ENCODE measurements at places on chromosomes 2 and 18.

GRCh38 chr2:163011000-163011399 is 172.4 kb upstream of the KCNH7 start:
- DNase-seq, result no peak

DNA sequence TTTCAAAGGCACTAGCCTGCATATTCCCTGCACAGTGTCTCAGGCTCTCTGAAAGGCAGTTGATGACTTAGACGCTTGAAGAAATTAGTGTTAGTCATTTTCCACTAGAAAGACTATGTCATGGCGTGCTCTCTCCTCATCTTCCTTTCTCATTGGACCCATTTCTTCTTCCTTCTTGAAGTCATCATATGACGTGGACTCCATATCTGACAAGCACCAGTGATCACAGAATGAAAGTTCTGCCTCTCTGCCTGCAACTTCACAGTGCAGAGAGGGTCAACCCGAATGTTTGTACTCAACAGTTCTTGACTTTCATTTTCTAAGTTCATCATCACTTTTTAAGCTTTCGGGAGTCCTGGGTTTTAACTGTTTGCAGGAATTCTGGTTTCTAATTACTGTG is 63.7 kb upstream of the CYRIA start:
- DNase-seq, result no peak

DNA sequence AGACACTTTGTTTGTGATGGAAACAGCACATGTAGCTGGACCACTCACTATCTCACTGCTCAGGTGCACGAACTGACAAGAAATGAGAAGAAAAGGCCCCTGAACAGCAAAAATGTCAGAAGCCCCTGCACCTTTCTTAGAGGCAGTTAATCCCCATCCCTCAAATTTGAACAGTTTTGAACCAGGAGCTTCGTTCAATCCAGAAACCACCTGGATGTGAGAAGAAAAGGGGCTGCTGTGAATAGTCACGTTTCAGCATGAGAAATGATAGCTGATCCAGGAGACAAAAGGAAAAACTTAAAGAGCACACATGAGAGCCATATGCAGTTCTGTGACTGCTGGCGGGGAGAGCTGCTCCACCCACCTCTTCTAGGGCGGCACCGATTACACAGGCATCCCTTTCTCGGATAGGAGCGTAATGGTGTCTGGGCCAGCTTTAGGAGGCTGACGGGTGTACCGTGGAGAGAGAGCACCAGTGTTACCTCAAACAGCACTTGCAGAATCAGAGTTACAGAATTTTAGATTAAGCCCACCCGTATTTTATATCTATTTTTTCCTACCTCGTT is 117.0 kb upstream of the EML6 start:
- DNase-seq, result no peak

DNA sequence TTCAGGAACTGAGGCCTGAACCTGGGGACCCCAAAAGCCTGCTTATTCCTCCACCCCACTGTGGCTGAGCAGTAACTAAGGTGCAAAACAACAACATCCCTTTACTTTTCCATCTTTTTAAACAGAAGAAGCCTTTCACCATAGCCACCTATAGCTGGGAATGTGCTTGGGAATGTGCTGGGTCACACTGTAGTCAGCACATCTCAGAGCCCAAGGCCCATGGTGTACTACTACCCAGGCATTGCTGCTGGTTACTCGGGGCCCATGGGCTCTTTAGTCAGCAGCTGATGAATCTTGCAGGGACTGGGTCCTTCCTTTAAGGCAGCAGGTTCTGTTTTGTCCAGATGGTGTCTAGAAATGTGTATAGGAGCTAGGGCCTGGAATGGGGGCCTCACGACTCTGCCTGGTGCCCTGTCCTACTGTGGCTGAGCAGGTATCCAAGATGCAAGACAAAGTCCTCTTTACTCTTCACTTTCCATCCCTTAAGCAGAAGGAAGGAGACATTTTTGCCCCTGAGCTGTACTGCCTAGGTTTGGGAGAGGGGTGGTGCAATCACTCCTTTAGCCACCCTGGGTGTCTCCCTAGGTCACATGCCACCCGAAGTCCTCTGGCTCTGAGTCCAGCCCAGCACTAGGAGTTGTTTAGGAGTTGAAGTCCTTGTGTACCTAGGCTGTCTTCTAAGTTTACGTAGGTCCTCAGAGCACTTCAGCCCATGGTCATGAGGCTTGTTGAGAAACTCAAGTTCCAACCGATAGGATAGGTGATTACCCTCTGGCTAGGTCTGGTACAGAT is 70.1 kb downstream of the OXER1 start:
- no peak for DNase-seq

DNA sequence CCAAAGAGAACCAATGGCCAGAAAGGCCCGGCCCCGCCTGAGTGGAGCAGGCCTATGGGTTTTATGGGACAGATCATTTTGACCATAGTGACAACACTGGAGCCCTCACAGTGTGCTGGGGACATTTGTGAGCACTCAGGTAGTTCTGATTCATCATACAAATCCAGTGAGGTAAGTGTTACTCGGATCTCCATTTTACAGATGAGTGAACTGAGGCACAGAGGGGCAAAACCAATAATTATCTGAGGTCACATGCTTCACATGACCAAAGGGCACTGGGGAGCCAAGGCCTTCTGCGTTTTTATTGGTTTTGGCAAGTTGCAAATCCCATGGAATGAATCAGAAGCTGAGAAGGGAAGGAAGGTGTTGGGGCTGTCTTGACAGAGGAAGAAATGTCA is 111.5 kb upstream of the MGAT5 start:
- DNase-seq, result no peak

GRCh38 chr2:99106913-99107312 is 34.6 kb upstream of the C2orf15 start:
- no peak for DNase-seq

DNA sequence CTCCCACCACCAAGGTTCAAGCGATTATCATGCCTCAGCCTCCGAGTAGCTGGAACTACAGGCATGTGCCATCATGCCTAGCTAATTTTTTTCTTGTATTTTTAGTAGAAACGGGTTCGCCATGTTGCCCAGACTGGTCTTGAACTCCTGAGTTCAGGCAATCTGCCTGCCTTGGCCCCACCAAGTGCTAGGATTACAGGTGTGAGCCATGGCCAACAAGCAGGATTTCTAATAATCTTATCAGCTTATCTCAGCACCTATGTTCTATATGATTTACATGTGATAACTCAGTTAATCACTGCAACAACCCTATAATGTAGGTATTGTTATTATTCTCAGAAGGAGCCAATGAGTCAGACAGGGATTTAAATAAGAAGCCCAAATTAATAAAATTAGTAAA is 80.3 kb downstream of the GORASP2 start:
- DNase-seq, result no peak

GRCh38 chr2:18456026-18456425 is 104.4 kb downstream of the RDH14 start:
- no peak for DNase-seq

DNA sequence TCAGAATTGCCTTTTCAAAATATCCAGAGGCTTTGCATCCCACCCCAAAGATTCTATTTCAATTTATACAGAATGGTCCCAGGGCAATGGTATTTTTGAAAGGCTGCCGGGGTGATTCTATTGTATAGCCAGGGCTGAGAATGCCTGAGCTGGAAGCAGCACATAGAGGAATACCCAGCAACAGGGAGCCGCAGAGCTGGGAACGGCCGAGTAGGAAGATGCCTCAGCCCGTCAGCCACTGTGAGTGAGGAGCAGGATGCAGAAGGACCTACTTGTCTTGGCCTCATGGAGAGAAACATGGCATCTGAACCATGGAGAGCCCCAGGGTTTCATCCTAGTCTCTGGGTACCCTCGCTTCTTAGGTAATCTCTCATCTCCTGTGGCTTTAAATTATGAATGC is 170.8 kb upstream of the FHL2 start:
- no peak for DNase-seq

DNA sequence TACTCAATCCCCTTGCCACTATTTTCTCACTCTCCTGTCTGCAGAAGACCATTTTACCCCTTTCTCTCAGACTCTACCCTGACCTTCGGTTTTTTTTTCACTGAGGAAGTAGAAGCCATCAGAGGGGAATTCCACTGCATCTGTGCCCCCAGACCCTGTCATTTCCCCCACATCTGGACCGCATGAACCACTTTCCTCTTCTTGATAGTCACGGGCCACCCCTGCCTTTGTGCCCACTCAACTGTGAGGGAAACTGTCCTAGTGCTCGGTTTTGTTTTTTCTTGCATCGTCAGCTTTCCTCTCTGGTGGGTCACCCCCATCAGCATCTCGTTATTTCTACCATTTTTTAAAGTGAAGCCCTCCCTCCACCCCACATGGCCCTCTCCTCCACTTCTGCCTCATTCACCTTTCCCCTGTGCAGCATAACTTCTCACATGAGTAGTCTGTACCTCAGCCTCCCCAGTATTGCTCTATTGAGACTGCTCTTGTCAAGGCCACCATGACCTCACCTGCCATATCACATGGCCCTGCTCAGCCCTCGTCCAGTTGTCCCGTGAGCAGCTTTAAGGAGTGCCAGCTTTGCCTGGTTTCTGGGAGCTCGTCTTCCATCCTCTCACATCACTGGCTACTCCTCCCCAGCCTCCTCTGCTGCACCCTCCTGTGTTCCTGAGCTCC is 32.4 kb downstream of the TMEM87B start:
- DNase-seq, result no peak

GRCh38 chr2:74708883-74709282 is 54.8 kb downstream of the SEMA4F start:
- DNase-seq, result no peak

GRCh38 chr2:117707874-117708273 is 106.6 kb upstream of the DDX18 start:
- no peak for DNase-seq

DNA sequence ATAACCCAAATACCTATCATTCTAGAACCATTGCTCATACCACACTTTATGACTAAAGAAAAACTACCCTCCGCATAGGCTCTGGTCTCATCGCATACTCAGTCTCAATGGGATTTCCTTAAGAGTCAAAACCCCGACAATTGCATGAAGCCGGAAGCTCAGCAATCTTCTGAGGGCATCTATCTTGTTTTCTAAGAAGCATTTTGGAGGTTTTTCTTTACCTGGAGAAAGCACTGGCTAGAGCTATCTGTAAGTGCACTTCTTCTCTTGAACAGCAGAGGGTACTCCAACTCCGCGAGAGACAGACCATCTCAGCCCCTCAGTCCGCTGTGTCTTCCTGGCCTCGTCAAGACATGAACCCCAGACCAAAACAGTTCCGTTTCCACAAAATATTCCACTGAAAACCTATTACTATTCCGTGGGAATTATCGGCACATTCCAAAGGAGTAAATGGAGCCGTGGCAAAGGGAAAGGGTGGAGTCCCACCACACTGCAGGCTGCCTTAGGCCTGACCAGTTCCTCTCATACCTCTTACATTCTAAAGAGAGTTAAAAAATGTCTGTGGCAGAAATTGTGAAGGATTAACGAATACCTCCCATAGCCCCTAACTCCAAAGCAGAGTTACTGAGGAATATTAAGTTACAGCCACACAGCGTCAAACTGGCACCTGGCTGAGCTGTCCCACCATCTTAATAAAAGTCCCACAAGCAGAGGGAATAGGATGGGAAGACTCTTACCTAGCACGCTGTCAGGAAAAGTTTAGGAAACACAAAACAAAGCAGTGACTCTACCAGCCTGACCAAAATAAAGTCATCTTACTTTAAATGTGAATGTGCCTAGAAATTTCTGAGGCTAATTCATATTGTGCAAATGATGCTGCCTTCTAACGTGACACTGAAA is 325.6 kb upstream of the VRK2 start:
- peak; percentile 82 for DNase-seq

- DNase-seq, result no peak
These were observed 755 bp upstream of the ATP9B start for GRCh38 chr18:79068341-79068936.
